ENCODE measurements at places on chromosomes 3 and 15.

DNA sequence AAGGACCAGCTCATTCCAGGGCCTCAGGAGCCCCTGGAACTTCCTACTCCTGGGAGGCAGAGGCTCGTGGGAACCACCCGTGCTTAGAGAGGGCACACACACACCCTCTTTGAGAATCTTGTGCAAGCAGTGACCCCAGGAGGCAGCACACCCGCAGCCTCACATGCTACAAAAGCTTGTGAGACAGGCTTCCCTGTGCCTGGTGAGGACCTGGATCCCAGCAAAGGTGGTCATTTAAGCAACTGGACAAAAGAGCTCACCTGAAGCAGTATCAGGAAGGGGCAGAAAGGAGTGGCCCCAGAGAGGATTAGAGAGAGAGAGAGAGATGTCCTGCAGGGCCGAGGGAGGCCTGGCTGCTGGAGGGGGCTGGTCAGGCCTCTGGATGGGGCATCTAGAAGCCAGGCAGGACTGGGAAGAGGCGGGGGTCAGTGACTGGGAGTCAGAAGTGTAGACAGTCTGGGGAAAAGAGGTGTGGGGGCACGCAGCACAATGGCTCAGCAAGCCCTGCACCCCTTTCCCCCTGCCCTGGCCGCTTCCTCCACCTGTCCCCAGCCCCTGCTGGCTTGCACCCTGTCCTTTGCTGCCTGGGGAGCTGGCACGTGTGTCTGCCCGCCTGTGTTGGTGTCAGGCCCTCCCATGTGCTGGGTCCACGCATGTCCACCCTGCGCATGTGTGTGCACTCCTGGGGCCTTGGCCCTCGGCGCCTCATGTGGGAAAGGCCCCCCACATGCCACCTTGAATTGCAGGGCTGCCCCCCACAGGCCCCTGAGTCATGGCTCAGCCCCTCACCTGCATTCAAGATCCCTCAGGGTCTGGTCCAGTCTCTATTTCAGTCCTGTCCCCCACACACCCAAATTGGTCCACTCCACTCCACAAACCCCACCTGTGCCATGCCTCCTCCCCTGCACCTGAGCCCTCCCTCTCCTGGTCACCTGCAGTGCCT, 36.9 kb downstream of the TSPAN3 start:
- DNase-seq = no peak

DNA sequence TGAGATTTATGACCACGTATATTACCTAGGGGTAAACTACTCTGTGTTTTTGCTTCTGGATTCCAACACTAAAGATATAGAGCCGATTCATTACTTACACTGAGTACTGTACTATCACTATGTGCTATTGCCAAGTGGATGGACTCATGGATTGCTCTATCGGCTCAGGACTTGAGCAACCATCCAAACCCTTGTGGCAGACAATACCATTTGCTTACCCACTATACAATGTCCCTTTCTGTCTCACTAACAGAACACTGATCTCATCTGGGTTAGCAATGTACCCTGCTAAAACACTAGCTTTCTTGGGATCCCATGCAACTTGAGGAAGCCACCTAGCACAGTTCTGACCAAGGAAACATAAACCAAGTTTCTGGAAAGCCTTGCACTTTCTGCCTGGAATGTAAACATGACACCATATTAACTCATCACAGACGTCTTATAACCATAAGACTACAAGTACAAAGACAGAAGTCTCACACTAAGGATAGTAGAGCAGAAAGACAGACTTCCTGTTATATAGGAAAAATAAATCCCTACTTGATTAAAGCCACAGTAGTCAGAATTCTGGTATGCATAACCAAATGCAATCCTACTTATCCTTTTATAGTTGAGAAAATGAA, 38.6 kb downstream of the HACD2 start:
- no peak for DNase-seq

DNA sequence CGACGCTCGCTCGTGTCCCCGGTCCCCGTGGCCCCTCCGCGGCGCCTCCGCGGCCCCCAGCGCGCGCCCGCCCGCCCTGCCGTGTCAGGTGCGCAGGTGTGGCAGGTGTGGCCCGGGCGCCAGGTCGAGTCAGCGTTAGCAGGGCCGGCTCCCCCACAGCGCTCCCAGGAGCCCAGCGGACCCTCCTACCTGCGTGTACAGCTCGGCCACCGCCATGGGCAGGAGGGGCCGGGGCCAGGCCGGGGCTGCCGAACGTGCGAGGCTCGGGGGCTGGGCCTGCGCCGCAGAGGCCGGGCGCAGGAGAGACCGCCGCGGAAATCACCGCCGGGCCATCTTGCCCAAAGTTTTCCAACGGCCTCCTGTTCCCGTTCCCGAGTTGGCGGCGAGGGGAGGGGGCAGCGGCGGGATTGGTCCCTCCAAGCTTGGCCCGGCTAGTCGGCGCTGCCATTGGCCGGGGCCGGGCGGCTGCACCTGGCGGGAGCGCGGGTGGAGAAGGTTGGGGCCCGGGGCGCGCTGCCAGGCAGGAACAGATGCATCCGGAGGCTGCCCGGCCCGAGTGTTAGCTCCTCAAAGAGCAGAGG, at the start of gene MYO5C:
Gene MYO5C, minus strand, starts transcription at position 384 of the 581 bp plus-strand sequence. Its CDS starts 168 bp downstream, at position 216.
- no peak for DNase-seq

- peak; percentile 44 for DNase-seq
Observed at GRCh38 chr15:58227706-58228543, 89.7 kb downstream of the AQP9 start.

DNA sequence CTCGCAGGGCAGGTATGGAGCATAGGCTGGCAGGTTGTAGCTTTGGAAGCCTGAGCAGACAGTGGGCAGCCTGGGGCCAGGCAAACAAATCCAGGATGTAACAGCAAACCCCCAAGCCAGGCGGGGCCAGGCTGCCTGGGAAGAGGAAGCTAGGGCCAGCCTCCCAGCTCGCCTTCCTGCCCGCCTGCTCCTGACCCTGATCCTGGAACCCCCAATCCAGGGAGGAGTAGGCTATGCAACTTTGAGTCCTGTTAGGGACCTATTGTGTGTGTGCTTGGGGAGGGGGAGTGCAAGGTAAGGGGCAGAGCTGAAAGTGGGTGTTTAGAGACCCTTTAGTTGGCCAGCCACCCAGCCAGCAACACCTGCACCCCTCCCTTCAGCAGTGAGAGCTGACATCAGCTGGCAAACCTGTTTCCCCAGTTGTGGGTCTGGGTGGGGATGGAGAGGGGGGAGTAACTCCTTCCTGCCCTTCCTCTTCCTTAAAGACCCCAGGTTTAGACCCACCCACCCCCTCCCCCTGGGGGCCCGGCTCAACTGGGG, 2.5 kb downstream of the NBEAL2 start:
- no peak for DNase-seq

- DNase-seq = no peak
Observed at GRCh38 chr3:130341388-130341787, 4.1 kb upstream of the COL6A5 start.

- DNase-seq = no peak
Observed at GRCh38 chr3:56157693-56158362, 310.4 kb downstream of the ERC2 start.

GRCh38 chr15:89130201-89130600, 41.9 kb downstream of the ABHD2 start:
- no peak for DNase-seq

DNA sequence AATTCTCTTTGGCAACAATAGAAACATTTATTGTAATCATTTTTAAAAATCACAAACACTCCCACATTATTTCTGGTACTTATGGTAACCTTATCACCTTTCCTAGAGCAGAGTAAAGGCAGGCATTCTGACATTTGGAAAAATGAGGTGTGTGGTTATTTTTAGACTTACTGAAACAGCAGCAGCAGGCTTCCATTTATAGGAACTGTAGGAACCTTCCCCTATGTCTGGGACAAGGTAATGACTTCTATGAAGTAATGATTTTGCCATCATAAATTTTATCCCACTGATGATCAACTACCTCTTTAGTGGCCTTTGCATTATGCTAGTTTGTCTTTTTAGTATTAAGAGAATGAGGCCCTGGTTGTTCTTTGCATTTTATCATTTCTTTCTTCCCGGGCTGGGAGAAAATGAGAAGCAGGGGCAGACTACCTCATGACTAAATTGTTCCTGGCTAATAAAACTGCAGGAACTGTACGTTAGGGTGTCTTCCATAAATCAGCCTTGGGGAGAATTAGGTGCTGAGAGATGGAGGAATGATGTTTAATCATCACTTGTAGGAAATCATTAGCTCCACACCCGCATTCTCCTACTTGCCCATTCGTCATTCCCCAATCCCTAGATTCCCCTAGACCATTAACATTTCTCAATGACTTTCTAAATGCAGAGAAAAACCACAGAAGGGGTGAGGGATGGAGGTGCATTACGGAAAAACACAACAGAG, 680.3 kb downstream of the AGBL1 start:
- no peak for DNase-seq

GRCh38 chr15:70866982-70867641, 13.2 kb upstream of the LARP6 start:
- DNase-seq = no peak

- DNase-seq = no peak
Observed at GRCh38 chr3:184872200-184872599, 60.2 kb downstream of the VPS8 start.

DNA sequence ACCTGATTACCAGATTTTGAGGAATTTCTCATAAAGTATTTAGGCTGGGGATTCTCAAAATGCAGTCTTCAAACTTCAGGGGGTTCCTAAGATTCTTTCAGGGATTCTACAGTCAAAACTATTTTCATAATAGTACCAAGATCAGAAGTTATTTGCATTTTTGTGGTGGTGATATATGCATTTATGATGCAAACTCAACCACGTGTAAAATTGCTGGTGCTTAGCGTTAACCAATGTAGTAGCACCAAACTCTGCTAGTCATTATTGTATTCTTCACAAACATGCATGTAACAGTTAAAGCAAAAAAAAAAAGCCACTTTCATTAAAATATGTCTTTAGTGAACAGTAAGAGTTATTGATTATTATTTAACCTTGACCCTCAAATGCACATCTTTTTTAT, 274.9 kb upstream of the DNAJC19 start:
- no peak for DNase-seq

GRCh38 chr15:39744334-39745103, 38.1 kb downstream of the FSIP1 start:
- no peak for DNase-seq

GRCh38 chr3:27209617-27210264, 159.4 kb downstream of the NEK10 start:
- no peak for DNase-seq

- DNase-seq = no peak
Observed at GRCh38 chr15:29449136-29449535, 179.5 kb upstream of the NSMCE3 start.

DNA sequence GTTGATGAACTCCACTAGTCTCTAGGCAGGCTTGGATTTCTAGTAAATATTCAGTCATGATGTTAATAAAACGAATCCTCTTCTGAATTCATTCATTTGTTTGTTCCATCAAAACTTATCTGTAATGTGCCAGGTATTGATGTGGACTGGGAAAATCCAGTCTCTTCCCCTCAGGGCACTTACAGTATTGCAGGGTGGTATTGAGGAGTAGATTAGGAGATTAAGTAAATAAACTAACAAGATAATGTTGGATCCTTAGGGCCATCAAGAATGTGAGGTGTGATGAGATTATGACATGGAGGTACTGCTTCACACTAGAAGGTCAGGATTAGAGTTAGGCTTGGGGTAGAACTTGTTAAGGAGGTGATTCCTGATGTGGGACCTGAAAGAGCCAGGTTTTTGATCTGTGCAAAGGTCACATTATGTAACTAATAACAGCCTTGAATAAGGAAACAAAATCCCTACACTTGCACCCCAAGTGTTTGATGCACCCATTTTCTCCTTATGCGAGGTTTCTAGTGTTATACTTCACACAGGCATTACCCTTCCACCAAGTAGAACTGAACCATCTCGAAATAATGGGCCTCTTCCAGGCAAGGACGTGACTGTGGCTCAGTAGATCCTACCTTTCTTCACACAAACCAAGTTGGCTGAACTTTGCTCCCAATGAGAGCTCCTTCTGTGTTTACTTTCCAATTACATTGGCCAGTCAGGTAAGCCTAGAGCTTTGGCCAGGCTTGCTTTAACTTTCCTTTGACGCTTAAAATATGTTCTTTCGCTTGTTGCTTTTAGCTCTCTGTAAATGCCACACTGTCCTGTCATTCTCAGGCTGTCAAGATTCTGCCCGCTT, 16.7 kb downstream of the MCTP2 start:
- no peak for DNase-seq

GRCh38 chr3:535566-536416, 339.2 kb downstream of the CHL1 start:
- no peak for DNase-seq

GRCh38 chr3:29601861-29602585, 321.2 kb downstream of the RBMS3 start:
- DNase-seq = no peak

GRCh38 chr3:14141602-14142341, 16.9 kb downstream of the TMEM43 start:
- DNase-seq = no peak

DNA sequence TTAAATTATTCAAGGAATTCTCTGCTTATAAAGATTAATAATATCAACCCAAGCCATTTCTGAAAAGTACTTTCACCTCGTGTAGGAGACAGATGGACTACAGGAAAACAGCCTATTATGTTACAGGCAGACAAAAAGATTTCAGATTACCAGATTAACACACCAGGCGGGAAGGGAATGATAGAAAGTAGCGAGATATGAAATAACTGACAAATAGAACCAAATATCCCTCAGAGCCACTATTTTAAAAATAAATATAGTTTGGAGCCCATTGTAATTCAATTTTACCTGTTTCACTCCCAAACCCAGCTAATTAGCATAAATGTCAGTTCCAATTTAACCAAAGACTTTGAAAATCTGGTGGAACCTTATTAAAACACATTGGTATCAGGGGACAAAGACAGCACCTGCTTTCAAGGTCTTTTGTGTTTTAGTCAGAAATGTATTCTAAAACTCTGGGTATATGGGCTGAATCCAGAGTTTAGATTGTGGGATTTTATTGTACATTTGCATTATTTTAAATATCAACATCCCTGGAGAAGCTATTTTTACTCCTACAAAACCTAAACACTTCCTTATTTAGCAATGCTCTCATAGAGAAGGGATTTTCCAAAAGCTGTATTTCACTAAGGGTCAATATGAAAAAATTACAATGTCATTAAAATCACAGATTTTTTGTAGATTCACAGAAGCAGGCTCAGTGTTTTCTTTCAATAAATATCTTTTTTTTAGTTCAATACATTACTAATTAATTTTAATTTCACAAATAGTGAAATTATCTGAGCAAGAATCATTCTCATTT, 138.4 kb downstream of the TNIK start:
- DNase-seq = no peak

- no peak for DNase-seq
Observed at GRCh38 chr15:43143203-43143941, 10.0 kb downstream of the TMEM62 start.

DNA sequence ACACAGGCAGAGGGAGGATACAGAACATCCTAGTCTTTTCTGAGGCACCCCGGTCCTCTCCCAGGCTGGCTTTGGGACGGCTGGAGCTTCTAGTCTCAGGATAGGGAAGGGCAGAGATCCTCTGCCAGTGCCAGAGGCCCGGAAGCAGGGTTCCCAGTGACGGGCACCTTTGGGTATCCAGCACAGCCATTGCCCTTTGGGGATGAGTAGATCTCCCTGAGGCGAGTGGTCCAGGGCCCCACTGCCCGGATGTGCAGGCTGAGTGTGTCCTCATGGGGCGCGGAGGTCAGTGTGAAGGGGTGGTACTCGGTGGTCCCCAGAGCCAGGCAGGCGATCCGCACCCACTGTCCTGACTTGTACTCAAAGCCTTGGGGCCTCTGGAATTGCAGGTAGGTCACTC, 18.3 kb downstream of the DUOX2 start:
- no peak for DNase-seq

GRCh38 chr15:80957976-80958375, 31.6 kb downstream of the MESD start:
- no peak for DNase-seq

GRCh38 chr3:53101956-53102355, 28.3 kb downstream of the RFT1 start:
- DNase-seq = no peak

Measured in thoracic aorta (tissue), 2 donors.